ENCODE measurements at places on chromosomes 4 and X. TPM values are rescaled to one million over a fixed set of nuclear protein-coding genes. Genes with fewer than 3 reads are reported as not detected.

DNA sequence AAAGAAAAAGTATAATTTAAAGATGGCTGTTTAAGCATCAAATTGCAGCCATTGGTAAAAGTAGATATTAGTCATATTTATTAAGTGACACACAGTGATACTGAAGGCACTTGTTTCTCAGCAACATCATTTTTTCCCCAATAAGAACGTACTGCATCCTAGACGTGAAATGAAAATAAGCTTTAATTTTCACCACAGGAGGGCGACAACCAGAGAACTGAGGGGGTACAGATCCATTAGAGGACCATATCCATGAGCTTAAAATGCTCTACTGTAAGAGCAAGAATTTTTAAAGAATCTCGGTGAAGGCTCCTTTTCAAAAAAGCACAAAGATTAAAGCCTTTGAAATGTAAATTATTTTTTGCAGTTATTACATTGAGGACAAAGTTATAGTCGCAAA lies 33.4 kb downstream of the FRG1 start:
- DNase-seq, result no peak

- no peak for DNase-seq
Observed at GRCh38 chr4:16844816-16845586, 53.4 kb downstream of the LDB2 start.

DNA sequence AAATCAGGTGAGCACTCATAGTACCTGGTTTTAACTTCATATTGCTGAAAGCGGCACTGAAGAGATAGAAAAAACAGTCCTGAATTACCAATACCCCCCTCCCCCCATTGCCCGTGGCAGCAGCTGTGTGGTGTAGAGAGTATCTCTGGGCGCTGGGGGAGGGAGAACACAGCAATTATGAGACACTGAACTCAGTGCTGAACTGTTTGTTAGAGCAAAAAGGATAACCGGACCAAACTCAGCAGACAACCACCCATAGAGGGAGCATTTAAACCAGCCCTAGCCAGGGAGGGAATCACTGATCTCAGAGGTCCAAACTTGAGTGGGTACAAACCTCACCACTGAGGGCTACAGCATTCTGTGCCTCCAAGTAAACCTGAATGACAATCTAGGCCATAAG lies 457.4 kb upstream of the TEX13C start:
- no peak for DNase-seq

- DNase-seq, result peak; percentile 58
Observed at GRCh38 chrX:47218920-47219815, 687 bp downstream of the CDK16 start.

GRCh38 chrX:119004920-119005524 lies 30.6 kb downstream of the LONRF3 start:
- DNase-seq, result peak; percentile 63

GRCh38 chr4:13750594-13750993 lies 123.1 kb upstream of the BOD1L1 start:
- no peak for DNase-seq

DNA sequence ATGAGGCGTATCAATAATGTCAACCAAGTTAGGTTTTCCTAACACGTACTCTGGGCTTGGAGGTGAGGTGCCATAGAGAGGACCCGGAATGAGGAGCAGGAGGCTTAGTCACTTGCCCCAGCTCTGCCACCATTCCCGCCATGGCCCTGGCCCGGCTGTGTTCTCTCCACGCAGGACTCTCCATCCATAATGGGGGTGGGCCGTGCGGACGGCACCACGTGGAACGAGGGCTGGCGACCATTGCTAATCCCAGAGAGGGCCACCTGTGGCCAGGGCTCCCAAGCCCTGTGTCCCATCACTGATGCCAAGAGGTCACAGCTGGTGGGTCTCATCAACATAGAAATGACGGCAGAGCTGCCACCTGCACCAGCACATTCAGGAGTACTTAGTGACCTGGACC lies 76.4 kb downstream of the JAKMIP1 start:
- no peak for DNase-seq

- DNase-seq, result no peak
Observed at GRCh38 chr4:19694812-19695211, 556.9 kb upstream of the SLIT2 start.

DNA sequence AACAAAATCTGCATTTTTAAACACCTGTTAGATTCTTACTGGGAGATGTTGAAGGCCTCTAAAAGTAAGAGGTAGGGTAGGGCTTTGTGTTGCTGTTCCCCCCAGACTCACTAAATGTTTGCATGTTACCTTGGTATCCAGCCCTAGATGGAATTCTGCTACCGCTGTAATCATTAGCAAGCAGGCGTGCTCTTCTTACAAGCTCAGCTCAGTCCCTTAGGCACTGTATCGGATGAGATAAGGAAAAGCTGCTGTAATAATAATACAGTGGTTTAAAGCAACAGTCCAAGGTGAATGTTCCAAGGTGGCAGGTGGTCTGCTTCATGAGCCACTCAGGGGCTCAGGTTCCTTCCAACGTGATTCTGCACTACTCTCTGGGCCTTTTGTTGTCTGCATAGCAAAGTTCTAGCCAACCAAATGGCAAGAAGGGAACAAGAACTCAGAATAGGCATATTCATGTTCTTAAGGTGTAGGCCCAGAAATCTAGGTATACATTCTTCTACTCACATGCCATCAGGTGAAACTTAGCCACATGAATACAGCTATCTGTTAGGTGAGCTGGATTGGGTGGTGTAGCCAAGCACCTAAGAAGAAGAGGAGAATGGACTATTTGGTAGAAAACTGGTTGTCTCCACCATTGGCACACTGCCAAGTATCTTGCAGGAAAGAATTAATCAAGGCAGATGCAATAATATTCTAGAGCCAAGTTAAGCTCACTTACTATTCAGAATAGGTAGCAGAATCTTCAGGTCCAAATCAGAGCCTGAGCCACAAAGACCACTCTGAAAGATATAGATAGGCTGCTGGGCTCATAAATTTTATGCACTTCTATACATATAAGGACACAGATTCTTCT lies 46.0 kb downstream of the COQ2 start:
- no peak for DNase-seq

GRCh38 chrX:24253469-24253868 lies 60.4 kb downstream of the SUPT20HL2 start:
- DNase-seq, result no peak

- DNase-seq, result no peak
Observed at GRCh38 chr4:9916937-9917336, 104.4 kb downstream of the SLC2A9 start.

DNA sequence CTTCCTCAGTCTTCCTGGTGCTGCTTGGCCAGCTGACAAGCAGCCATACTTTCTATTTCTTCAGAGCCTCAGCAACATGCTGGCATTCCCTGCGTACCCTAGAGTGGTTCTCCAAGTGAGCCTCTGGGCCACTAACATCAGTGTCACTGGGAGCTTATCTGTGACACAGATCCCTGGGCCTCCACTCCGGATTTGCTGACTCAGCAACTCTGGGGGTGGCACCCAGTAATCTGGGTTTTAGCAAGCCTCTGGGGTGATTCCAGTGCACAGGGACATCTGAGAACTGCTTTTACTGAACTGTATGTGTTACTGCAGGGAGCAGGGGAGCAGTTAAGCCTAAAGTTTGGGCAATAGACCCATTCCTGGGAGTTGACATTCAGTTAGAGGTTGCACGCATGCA lies 28.2 kb upstream of the HMGB3 start:
- DNase-seq, result no peak

GRCh38 chr4:1752284-1753041 lies 31.1 kb downstream of the TACC3 start:
- peak; percentile 94 for DNase-seq

- no peak for DNase-seq
Observed at GRCh38 chrX:151970661-151971060, 3.8 kb downstream of the GABRE start.

GRCh38 chr4:152606753-152607152 lies 70.9 kb upstream of the FBXW7 start:
- no peak for DNase-seq

DNA sequence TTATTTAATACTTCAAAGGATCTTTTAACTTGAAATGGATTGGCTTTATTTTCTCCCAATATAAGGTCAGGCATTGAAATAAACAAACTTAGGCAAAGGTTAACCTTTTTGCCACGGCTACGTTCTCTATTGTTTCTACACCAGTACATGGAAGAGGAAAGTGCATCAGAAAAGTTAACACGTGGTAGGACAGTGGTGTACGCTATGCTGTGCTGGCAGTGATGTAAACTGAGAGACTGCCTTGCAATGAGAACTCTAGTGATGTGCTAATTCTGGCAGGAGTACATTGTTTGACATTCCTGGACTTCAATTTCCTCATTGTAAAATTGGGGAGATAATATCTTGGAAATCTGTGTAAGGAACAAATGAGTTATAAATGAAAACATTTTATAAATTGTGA lies 208.2 kb downstream of the TMA16 start:
- DNase-seq, result no peak

DNA sequence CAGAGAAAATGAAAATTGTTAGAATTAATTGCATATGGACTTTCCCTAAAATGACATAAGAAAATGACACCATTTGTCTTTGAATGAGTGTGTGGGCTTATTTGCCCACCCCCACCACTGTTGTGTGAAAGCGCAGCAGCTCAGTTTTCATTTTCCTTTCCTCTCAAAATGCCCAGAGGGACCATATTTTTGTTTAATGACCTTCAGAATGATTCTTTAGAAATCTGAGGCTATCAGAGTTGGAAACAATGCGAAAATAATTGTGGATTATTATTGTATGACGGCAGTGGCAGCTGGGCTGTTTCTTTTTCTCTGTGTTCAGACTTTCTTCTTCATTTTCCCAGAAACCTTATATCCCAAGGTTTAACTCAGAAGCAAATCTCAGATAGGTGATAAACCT lies 44.6 kb upstream of the TEX13A start:
- DNase-seq, result no peak

DNA sequence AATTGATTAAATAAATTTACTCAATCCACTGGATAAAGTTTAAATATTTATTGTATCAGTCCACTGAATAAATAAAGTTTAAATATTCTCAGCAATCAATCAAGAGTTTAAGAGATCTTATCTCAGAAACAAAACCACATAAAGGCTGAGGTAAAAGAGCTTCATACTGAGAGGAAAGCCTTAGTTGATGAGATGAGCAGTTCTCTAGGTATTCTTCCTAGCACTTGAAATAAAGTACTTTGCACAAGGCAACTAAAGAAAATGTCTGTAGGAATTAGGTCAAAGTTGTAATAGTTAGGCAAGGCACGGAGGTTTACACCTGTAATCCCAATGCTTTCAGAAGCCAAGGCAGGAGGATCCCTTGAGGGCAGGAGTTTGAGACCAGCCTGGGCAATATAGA lies 63.5 kb downstream of the UCHL1 start:
- DNase-seq, result no peak

GRCh38 chr4:25504932-25505636 lies 128.0 kb downstream of the ANAPC4 start:
- DNase-seq, result no peak

- DNase-seq, result peak; percentile 52
Observed at GRCh38 chr4:101328063-101328602, 19.2 kb downstream of the PPP3CA start.

DNA sequence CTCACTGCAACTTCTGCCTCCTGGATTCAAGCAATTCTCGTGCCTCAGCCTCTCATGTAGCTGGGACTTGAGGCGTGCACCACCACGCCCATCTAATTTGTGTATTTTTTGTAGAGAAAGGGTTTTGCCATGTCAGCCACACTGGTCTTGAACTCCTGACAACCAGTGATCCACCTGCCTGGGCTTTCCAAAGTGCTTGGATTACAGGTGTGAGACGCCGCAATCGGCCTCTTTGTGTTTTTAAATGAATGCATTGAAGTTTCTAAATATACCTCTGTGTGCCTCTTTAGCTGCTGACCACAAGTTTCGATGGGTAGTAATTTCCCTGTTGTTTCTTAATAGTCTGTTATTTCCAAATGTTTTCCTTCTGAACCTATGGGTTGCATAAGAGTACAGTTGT lies 765.3 kb upstream of the GRIA3 start:
- no peak for DNase-seq

GRCh38 chr4:174307694-174308093 lies 24.0 kb downstream of the CEP44 start:
- DNase-seq, result no peak

GRCh38 chr4:5566526-5566925 lies 141.8 kb downstream of the EVC2 start:
- DNase-seq, result no peak

IL2 gene
- 147 TPM for total RNA-seq

HTN3 gene
- total RNA-seq, result not detected

PPEF2 gene
- total RNA-seq, result 0.10 TPM

RHOXF2 gene
- total RNA-seq, result not detected

PTTG2 gene
- total RNA-seq, result not detected

FSTL5 gene
- not detected for total RNA-seq

PPARGC1A gene
- total RNA-seq, result not detected

TEX13D gene
- not detected for total RNA-seq

C4orf36 gene
- total RNA-seq, result not detected

GYPE gene
- 0.24 TPM for total RNA-seq

SLC6A14 gene
- not detected for total RNA-seq

BMPR1B gene
- not detected for total RNA-seq

DCLK2 gene
- not detected for total RNA-seq

Measured in activated naive CD4-positive, alpha-beta T cell treated with anti-CD3 and anti-CD28 coated beads for 36 hours (primary cell).